CD4-positive, alpha-beta T cell treated with Interleukin-6 at 100 ng/mL for 8 hours (primary cell): ENCODE measurements at places on chromosomes 11 and 22.

GRCh38 chr11:84255483-84255882 is 969.3 kb upstream of the CCDC90B start:
- no peak for DNase-seq

DNA sequence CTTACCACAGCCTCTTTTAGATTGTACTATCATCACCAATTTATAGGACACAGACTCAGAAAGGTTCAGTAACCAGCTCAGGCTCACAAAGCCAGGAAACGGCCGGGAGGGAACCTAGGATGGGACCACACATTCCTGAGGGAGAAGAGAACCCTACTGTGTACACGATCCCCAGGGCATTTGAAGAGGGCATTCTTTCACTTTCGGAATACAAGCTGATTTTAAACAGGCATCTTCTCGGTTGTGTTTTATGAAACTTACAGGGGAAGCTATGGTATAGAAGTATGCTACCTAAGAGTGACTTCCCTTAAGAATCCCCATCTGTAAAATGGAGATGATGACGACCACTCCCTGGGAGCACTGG is 19.0 kb downstream of the SMCO4 start:
- DNase-seq, result no peak

- no peak for DNase-seq
Measured at GRCh38 chr11:95419915-95420314, 188.9 kb upstream of the SESN3 start.

DNA sequence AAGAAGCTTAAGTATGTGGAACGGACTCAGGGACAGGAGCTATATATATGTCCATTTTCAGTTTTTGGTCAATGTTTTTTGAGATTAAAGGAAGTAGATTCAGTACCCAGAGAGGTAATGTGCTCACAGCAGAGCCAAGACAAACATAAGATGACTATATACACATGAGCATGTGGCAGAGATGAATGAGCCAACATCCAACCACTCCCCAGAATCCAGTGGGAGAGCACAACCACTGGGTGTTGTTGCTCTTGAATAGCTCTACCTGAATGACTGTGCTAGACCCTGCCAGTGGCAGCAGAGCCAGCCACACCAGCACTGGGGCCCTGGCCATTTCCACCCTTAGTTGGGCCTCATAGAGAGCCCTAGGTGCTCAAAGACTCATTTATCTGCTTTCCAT is 10.7 kb upstream of the SYTL2 start:
- no peak for DNase-seq

- no peak for DNase-seq
Measured at GRCh38 chr22:22552630-22553029, 6.4 kb downstream of the PRAME start.

GRCh38 chr11:73420136-73420535 is 43.9 kb downstream of the RELT start:
- no peak for DNase-seq

GRCh38 chr22:37870273-37870672 is 21.1 kb downstream of the EIF3L start:
- no peak for DNase-seq

GRCh38 chr11:3947061-3947460 is 91.6 kb downstream of the STIM1 start:
- peak; percentile 86 for DNase-seq

GRCh38 chr11:115784796-115785521 is 280.7 kb upstream of the CADM1 start:
- DNase-seq, result no peak

GRCh38 chr11:1948389-1948788 is 1.3 kb downstream of the MRPL23 start:
- DNase-seq, result no peak

DNA sequence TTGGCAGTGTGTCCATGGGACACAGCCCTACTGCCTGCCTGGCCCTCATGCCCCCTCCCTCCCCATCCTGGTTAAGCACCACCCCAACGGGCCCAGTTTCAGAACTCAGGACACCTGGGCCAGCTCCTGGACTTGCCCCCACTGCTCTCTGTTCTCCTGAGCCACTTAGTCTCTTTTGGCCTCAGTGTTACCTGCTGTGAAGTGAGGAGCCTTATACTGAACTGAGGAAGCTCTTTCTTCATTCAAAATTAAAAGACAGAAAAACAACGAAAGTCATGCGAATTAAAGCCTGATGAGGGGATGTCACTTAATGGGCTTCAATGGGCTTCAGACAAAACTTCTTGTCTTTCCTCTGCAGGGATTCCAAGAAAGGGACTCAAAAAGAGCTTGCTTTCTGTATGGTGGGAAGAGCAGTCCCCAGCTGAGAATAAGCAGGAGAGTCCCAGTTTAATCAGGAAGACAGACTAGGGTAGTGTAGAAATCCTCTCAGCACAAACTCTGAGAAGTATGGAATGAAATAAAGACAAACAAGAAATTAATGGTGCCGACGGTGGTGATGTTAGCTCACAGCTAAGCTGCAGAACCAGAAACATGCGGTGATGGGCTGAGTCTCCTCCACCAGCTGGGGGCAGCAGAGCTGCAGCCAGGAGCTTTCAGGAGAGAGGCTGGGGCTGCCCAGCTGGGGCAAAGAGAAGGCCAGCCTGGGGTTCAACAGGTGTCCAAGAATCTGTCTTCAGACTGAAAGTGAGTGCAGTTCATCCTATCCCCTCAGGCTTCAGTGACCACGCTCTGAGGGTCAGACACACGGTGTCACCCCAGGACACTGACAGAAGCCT is 101.0 kb downstream of the GGTLC2 start:
- DNase-seq, result peak; percentile 56

GRCh38 chr11:120688163-120688562 is 176.6 kb downstream of the GRIK4 start:
- DNase-seq, result no peak

DNA sequence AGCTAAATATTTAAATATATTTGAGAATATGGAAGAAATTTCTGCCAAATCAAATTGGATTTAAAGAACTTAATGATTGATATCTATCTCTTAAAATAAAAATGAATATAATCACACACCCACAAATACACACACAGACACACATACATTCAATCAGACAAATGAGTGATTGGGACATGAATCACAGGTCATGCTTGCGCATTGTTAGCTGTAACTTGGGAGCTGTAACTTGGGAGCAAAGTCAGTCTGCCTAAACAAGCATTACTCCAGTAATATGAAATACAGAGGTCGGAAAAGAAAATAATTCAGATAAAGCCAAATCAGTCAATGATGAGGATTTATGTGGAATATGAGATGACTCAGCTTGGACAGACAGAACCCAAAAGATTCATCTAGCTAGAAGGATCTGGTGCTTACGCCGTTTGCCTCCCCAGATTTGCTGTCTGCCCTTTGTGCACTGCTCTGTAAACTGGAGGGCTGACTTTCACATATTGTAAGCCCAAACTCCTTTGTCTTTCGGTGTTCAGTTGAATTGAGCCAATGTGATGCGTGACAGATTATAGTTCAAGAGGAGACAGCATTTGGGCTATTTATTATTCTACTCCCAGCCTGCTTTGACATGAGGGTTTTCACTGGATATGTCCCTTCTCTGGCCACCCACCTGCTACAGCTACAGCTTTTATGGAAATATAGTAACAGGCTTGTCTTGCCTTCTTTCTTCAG is 1.6 kb downstream of the OR56B1 start:
- DNase-seq, result no peak

DNA sequence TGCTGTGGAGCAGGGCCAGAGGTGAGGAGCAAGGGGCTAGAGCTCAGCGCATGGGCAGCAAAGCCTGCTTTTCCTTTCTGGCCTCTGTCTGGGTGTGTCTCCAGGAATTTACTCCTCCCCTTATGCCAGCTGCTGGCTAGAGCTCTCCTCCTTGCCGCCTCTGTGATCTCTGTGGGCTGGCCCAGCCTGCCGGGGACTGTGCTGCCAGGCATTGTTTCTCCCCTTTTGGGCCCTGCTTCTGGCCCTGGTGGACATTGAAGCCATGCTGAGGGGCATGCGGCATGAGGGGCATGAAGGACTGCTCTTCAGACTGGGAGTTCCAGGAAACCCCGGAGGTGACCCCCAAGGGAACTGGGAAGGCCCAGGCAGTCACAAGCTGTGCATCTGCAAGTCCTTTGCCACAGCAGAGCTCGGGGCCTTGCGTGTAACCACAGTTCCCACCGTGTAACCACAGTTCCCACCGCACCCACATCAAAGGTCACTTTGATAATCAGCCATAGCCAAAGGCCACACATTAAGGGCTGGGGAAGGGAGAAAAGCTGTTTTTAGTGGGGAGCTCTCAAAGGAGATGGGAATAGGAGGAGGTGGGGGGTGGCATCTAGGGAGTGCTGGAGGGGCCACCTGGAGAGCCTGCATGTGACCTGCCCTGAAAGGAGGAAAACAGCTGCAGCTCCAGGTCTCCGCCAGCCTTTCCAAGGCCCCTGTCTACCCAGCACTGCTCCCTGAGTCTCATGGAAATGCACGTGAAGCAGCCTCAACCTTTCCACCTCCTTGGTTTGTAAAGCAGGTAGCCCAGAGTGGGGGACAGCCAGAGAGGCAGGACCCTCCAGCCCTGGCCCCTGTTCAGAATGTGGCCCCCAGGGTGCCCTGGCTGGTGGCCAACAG is 62.3 kb downstream of the PPFIBP2 start:
- DNase-seq, result peak; percentile 21

GRCh38 chr22:37442135-37442534 is 14.9 kb upstream of the ELFN2 start:
- DNase-seq, result no peak

DNA sequence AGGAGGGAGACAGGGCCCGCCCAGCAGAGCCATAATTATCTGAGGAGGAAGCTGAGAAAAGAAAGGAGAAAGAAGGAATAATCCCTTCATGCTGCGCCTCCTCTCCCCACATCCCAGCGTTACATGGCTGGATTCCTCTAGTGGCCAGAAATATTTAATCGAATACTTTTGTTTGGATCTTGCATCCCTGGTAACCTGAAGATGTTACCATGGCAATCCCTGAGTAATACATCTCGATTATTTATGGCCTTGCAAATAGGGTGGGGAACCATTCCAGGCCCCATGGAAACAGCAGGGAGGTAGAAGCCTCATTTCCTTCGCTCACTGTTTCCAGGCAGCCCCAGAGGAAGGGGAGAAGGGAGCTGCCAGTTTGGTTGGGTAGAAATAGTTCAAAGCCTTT is 357.7 kb downstream of the BUD13 start:
- DNase-seq, result no peak

DNA sequence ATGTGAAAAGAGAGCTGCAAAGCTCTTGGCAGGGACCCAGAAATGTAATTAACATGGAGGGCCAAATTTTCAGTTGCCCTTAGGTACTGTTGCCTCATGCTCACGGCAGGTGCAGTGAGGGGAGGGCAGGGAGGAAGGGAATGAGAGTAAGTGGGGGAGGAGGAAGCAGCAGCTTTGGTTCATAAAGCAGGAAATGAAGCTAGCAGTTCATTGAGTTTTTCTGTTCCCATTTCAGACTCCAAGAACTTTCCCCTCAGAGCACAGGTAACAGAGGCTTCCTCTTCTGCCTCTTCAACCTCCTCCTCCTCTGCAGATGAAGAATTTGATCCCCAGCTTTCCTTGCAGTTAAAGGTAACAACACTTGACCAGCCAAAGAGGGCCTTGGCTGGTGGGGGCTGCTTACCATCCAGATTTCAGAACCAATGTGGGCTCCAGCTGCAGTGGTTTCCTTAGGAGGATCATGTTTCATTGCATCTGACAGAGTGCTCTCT is 57.9 kb upstream of the PARVA start:
- no peak for DNase-seq

GRCh38 chr11:10945196-10945595 is 87.3 kb upstream of the ZBED5 start:
- no peak for DNase-seq

- no peak for DNase-seq
Measured at GRCh38 chr11:78607696-78608095, 33.0 kb upstream of the NARS2 start.

GRCh38 chr22:32518381-32518780 is 43.8 kb downstream of the FBXO7 start:
- no peak for DNase-seq
